DMS53 (cell line): ENCODE measurements at places on chromosomes 6 and 20.

GRCh38 chr6:27295301-27296079, 16.6 kb downstream of the POM121L2 start:
- DNase-seq = peak; percentile 40

DNA sequence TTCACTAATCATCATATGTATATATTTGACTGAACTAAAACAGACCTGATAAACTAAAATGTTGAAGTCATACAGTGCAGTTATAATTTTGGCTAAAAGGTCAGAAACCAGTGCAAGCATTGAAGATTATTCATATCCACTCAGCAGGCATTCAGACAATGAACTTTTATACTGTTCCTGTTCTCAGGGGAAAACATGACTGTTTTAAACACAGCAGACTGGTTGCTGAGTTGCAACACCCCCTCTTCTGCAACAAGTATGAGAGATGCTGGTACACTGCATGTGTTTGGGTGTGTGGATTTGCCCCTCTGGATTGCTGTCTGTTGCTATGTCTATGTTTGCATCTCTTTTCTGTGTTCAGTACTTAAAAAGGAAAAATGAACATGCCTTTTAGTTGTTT, 206.8 kb downstream of the EYA4 start:
- no peak for DNase-seq

GRCh38 chr6:70304616-70305015, 1.7 kb upstream of the COL9A1 start:
- DNase-seq = peak; percentile 22

DNA sequence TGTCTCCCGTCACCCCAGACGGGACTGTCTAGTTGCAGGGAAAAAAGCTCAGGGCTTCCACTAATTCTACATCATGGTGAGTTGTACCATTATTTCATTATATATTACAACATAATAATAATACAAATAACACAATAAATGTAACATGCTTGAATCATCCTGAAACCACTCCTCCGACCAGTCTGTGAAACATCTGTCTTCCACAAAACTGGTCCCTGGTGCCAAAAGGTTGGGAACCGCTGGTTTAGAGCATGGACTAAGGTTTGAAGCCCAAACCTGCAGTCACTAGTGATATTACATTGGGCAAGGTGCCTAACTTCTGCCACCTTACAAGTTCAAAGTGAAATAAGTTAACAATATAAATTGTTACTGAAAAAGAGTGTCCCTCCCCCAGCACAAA, 175.7 kb downstream of the PDE10A start:
- DNase-seq = no peak

GRCh38 chr6:136784910-136785746, 7.1 kb downstream of the MAP3K5 start:
- no peak for DNase-seq

DNA sequence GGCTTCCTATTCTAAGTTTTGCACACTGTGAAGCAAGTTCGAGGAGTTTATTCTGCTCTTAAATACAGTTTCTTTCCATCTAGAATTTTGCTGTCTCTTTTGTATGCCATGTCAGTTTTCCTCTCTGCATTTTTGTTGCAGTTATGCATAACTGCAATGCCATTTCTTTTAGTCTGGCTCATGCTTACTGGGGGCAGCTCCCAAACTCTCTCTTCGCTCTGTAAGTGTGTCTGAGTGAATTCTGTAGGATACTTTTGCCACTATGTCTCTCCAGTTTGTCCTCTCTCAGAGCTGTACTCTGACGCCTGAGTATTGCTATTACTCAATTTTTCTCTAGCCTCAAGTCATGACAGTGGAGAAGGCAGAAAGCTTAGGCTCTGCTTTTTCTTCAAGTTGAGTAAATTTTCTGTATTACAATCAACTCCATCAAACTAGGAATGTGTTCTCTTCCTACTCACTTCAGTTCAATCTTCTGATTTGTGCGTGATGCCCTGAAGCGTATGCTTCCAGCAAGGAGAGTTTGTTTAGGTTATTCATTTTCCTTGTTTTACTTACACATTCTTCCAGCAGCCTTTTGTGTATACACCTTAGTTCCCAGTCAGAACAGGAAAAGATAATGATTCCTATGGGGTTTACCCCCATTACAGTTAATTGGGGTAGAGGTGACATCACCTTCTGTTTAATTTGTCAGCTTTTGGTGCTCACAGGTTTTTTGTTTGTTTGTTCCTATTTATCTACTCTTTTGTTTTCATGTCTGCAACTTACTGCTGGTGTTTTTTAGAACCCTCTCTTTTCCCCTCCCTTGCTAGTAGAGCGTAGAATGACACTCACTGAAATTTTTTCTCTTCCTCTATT, 430.9 kb downstream of the BCKDHB start:
- DNase-seq = no peak

GRCh38 chr6:12152023-12152970, 137.9 kb upstream of the EDN1 start:
- no peak for DNase-seq

DNA sequence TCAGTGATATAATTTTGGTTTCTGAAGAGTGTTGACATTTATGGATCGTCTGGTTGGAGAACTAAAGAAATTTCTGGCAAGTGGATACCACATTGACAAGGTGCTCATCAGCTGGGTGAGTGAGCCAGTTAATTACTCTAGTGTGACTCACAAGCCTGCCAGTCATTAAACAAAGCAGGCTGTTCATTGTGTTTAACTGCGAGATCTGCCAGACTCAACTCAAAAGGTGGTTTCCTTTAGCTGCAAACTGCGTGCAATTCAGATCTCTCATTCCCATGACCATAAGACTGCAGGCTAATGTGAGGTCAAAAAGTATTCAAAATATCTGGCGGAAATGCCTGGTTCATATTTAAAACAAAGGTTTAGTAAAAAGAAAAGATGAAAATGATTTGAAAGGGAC, 32.5 kb upstream of the IYD start:
- peak; percentile 57 for DNase-seq

DNA sequence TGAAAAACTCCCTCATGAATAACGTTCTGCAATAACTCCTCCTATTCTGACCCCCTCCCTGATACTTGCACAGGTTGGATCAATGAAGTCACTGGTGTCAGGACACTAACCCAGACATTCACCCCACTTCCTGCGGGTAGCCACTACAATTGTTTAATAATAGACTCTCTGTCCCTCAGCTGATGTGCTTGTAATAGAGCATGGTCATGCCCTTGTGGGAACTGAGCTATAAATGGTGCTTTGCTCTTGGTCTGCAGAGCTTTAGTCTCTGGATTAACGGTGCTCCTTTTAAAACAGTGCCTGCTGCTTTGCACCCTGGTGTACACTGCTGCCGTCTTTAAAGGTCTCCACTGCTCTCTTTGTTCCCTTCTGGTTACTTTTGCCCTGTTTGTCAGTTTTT, 127.3 kb downstream of the BACH2 start:
- DNase-seq = no peak

- no peak for DNase-seq
These were observed 125.0 kb downstream of the C6orf118 start for GRCh38 chr6:165184192-165184979.

GRCh38 chr6:15961635-15962448, 167.0 kb upstream of the MYLIP start:
- no peak for DNase-seq

GRCh38 chr6:37631295-37631694, 66.4 kb downstream of the MDGA1 start:
- DNase-seq = no peak
